ENCODE measurements at places on chromosomes 1 and 21.

DNA sequence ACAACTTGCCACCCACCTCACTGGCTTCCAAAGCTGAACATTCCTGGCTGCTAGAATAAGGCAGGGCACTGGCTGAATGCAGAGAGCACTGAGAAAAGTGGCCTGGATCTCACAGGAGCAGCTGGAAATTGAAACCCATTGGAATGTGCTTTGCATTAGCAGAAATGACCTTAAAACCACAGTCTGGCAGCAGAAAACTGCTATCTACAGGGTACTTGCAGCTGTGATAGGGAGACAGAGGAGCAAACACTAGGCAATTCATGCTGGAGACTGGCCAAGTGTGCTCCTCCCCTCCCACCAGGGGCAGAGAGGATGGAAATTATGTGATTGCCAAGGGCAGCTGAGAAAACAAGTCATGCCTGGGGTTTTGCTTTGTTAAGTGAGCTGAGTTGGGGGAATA lies 47.2 kb downstream of the HSD3B1 start:
- no peak for DNase-seq

DNA sequence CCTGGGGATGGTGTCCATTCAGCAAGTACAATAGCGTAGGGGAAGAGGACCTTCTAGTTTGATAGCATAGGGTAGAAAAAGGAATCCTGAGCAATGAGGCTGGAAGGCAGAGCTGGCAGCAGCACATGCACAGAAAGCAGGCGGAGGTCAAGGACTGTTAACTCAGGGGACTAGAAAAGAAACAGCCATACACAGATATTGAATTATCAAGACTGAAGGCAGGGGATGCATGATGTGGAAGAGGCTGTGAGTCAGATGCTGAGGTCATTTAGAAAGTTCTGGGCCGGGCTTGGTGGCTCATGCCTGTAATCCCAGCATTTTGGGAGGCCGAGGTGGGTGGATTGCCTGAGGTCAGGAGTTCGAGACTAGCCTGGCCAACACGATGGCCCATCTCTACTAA lies 65.6 kb downstream of the OPTC start:
- DNase-seq, result no peak

DNA sequence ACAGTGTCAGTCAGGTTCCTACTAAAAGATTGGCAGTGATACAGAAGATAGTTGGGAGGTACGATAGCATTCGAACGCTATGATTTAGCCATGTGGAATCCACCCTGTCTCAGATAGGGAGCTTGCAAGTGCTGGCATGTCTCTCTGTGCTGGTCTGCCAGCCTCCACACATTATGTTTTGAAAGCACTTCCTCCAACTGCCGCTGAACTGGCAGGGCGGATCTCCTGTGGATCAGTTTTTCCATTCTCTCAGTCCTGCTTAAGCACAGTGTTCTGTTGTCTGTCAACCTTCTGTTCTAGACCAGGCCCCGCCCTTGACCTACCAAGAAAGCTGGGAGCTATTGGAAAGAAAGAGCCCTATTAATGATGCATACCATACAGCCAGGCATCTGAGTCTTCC lies 65.5 kb upstream of the PALMD start:
- no peak for DNase-seq

GRCh38 chr1:31579374-31579773 lies 3.1 kb downstream of the TINAGL1 start:
- DNase-seq, result no peak

DNA sequence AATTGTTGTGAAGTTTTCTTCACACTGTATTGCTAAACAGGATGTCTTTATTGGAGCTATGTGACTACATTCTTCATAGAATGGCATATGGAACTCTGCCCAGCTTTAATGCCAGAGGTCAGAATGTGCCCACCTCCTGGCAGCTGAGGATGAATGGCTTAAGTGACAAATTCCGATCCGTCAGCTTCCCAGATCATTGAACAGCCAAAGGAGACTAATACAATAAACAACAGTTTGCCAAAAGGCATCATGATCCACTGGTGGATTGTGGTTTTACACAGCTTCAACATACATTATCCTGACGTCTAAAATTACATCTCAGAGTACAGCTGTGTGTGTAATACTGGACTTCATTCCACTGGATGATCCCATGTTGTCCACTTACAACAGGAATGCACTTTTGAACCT lies 68.7 kb upstream of the C1orf105 start:
- no peak for DNase-seq

GRCh38 chr1:46569884-46570725 lies 18.7 kb upstream of the KNCN start:
- DNase-seq, result no peak

DNA sequence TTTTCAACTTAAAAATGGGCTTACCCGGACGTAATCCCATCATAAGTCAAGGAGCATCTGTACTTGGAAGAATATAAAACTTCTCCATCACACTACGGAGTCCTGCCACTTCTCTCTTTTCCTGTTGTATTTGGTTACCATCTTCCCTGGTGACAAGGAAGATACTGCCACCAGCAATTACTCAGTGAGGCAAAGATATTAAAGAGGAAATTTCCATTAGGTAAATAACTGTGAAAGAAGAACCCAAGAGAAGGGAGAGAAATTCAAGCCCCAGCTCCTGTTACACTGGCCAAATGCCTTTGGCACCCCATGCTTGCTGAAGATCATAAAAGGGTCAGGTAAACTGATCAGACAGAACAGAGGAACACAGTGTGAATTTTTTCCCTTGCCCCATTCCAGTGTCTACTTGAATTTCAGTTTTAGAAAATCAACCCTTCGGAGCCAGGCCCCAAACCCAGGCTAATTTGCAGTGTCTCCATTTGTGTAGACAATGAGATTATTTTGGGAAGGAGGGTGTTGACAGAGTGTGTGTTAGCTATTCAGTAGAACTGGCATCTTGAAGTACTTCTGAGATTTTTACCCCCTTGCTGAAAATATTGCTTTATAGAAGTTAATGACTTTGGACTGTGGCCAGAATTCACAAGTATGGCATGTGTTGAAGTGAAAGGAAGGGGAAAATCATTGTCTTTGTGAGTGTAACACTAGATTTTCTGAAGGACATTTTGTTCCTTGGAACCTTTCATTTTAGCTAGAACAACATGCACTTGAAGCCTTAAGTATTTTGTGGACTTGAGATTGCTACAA lies 167.1 kb downstream of the DHRS3 start:
- DNase-seq, result no peak
